ENCODE measurements at places on chromosomes 12 and 14.

- DNase-seq, result no peak
These were observed 5.8 kb downstream of the KERA start for GRCh38 chr12:91052026-91052425.

GRCh38 chr12:113891739-113892520, 74.2 kb downstream of the RBM19 start:
- no peak for DNase-seq

GRCh38 chr12:12527820-12528296, 34.8 kb downstream of the DUSP16 start:
- DNase-seq, result no peak

DNA sequence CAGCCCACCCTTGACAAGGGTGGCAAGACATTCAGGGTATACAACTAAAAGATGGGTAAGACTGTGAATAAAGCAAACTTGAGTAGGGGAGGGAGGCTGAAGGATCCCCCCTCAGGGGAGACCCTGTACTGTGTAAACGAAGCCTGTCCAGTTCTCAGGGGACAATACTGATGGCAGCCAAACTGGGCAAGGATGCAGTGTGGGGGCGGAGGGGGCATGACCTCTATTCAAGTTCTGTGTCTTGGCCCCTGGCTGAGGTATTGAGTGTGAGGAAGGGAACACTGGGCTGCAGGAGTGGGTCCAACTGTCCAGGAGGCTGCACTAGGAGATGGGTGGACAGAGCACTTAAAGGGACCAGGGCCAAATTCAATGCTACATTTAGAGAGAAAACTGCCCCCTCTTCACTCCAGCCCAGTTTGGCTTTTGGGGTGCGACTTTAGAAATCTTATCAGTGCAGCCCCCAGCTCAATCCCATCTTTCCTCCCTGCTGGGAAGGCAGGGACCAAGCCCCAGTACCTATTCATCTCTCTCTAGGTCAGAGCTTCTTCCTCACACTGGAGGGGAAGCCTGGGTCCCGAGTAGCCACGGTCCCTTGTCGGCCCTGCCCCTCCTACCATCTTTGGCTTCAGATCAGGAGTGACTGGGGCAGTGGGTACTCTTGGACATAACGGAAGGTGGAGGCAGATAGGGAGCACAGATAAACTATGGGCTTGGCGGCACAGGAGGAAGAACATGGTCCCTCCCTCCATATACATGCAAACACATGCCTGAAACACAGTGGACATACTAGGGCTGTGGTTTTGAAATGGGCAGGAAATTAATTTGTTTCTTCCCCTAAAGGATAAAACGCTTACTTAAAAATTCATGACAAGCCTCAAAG, 11.8 kb downstream of the SLC39A5 start:
- no peak for DNase-seq

- no peak for DNase-seq
These were observed 2.5 kb upstream of the INF2 start for GRCh38 chr14:104686624-104687517.

GRCh38 chr14:104421892-104422828, 157.4 kb upstream of the C14orf180 start:
- DNase-seq, result no peak

DNA sequence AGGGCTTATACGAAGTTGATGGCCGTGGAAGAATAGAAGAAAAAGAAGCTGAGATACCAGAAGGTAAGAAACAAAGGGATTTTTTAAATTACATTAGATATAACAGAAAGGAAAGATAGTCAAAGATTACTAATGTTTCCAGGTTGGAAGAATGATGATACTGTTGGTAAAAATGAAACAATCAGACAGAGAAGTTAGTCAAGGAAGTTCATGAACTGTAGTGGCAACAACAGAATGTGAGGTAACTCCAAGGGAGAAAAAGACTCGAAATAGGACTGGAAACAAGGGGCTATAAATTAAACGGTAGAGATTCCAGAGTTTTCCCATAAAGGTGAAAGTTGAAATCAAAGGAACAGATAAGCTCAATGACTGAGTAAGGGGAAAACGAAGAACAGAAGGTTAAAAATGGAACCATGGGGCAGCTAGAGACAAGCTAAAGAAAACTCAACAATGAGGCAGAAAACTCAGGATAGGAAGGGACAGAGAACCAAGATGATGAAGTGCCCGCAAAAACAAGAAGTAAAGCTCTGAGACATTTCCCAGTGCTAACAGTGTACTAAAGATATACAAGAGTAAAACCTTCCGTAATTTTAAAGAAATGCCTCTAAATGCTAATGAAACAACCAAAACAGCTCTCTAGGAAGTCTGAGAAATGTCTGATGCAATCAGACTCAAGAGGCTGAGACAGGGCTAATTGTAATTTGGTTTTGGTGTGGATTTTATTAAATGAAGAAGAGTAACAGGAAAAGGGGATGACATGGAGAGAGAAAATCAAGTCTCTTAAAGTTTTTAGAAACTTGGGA, 70.0 kb downstream of the PPP2R5E start:
- DNase-seq, result no peak

DNA sequence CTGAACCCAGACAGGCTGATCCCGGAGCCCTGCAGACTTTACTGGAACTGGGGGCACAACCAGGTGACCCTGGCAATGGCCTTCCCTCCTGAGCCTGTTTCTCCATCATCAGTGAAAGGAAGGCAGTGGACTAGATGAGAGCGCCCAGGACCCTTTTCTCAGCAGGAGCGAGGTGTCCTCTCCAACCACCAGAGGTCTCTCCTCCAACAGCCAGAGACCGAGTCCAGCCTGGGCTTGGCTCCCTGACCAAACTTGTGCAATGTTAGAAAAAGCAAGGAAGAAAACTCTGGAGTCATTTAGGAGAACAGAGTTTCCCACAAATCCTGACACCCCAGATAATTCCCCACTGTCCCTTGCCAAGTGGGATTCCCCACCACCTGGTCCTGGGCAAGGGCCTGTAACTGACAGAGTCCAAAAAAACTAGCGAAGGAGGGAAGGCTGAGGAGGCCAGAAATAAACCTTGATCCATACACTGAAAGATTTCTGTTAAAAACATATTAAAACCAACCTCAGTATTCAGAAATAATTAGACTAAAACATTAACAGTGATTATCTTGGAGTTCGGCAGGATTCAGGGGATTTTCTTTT, 9.0 kb downstream of the RPS6KL1 start:
- DNase-seq, result no peak

DNA sequence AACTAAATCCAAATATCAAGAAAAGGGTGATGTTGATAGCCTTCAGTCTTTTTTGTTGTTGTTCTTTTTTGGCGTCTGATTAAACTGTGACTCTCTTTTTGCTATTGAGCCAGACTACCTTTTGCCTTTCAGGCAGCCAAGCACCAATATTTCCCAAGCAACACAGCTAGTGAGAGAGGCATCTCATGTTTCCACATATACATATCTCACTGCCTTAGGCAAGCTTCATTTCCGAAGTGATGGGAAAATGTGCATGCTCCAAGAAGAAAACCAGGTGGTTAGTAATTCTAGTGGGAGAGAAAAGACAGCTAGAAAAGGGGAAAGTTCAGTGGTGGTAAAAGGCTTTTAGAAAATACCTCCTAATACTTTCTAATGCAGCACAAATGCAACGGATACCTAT, 277.7 kb downstream of the TMTC2 start:
- no peak for DNase-seq

- no peak for DNase-seq
These were observed 408.9 kb downstream of the MED13L start for GRCh38 chr12:115868624-115869023.

DNA sequence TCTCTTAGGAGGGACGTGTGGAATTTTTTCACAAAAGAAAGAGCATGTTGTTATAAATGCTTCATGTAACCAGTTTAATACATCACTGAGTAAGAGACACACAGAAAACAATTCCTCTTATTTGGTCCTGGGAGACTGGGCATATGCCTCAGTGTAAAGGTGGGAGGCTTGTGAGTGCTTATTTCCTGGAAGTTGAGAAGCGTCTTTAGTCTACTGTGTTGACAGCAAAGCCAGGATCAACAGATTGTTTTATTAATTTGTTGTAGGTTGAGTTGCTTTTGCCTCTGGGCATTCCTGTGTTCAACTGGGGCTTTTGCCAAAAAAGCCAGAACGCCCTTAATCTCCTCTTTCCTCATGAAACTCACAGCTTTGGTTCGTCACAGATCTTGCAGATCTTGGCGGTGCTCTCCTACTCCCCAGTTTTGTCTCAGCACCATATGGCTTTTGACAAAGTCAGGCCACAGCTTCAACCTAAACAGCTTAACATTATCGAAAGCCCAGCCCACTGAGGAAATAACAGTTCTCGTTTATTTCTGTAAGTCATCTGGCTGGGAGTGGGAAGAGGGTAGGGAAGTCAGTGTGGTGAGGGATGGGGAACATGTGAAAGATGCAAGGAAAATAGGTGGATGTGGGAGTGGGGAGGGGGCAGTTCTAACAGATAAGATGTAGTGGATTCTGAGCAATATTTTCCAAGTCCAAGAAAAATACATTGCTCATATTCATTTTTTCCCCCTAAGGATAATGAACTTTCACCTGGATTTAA, 227.2 kb downstream of the DACT1 start:
- DNase-seq, result no peak

DNA sequence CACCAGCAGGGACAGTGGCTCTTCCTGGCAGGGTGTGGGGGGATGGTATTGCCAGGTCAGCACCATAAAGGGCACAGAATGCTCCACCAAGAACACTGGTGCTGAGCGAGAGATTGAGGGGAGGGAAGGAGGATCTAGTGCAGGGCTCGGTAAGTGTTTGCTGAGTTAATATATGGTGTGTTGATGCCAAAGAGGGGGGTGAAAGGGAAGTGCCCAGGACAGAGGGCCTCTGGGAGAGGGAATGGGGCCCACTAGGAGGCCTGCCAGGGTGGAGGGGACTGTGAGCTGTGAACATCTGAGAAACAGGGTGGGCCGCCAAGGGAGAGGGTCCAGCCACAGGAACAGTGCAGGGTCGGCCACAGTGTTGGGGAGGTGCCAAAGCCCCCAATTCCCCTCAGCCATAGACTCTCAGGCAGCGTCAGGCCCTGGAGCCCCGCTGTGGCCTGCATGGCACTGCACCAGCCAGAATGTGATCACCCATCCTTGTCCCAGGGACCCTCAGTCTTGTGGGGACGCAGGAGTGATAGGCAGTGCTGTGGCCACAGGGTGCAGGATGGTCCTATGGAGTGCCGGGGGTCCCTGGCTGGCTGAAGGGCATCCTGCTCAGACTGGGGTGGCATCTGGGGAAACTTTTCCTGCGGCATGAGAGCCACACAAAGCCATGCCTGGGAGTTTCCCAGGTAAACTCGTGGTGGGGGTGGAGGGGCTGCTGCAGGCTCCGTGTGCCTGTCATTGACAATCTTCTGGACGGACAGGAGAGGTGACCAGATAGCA, 11.9 kb downstream of the RIN3 start:
- DNase-seq, result no peak

- DNase-seq, result no peak
These were observed 27.9 kb downstream of the HNRNPC start for GRCh38 chr14:21241218-21241819.

DNA sequence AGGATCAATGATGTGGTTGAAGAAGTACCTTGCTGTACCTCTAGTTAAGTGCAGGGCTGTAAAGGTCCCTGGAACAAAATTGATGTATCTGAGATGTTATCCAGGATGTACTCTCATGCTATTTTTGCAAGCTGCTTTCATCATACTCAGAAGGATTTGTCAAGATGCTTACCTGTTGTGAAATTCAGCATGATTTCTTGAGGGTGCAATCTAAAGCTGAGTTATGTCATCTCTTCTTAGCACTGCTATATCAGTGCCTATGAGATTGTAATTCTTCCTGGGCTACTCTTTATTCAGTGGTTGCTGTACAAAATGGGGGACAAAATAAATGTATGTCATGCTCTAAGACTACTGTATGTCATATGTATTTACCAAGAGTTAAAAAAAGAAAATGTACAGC, 340.7 kb upstream of the LMO3 start:
- DNase-seq, result no peak

DNA sequence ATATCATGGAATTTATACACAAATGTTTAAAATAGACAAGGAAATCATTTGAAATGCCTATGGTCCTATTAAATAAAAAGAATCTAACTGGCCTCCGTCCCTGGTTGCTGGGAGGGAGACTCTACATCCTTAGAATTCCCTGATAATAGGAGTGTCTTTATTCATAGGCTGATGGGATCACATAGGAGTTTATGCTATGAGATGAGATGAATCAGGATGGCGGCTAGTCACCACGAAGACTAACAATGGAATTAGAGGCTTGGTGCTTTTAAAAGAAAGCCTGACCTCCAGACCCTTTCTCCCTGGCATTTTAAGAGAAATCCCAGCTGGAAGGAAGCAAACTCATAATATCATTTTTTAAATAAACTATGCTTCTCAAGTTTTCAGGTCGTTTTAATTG, 69.7 kb downstream of the SEC23A start:
- no peak for DNase-seq

GRCh38 chr12:13293096-13293495, 96.6 kb downstream of the EMP1 start:
- no peak for DNase-seq

DNA sequence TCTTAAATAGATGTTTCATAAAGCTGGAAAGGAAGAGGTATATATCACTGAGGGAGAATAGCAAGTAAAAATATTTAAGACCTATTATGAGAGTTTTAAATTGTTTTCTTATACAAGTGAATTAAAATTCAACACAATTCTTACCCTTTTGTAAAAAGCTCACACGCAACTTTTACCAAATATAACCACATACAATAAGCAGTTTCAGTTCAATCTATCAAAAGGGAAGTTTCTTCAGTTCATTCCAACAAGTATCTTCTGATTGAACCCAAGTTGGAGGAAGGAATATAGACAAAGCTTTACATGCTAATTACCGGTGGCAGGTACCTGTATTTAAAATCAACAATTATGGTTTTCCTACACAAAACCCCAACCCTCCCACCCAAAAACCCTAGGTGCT, 41.1 kb downstream of the GTF2A1 start:
- DNase-seq, result no peak

DNA sequence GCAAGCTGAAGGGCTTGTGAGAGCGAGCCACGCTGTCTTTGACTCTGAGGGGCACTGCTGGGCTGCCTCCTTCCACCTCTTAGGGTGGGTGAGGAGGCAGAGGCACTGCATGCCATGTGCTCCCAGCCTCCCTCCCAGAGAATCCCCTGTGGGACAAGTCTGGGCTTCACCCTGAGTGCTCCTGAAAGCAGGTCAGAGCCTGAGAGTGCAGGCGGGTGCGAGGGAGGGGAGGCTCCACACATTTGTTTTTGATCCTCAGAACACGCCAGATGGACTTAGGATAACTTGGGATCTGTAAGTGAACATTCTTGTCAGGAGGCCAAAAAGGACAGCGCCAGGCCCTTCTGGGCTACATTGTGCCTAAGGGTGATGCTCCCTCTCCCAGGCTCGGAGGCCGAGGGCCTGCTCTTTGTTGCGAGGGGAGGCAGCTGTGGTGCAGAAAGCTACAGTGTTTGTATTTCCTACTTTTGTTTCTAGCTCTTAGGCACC, 155.4 kb downstream of the TMX1 start:
- DNase-seq, result no peak
